Colonic mucosa (tissue), 4 donors: ENCODE measurements at places on chromosomes 6 and 20. TPM values are rescaled to one million over a fixed set of nuclear protein-coding genes. Genes with fewer than 3 reads are reported as not detected.

PHIP gene
- 19.3 TPM for total RNA-seq

SFTA2 gene
- 1.3 TPM for total RNA-seq

WFDC11 gene
- not detected for total RNA-seq

MOCS3 gene
- total RNA-seq: 5.1 TPM

TMEM170B gene
- 2.2 TPM for total RNA-seq

PI3 gene
- 93.4 TPM for total RNA-seq

SLC32A1 gene
- total RNA-seq: not detected

TMEM151B gene
- total RNA-seq: 0.12 TPM

ABHD16B gene
- not detected for total RNA-seq

CLDN20 gene
- total RNA-seq: not detected

RAD21L1 gene
- total RNA-seq: not detected

FKBP1A gene
- total RNA-seq: 307 TPM

ID1 gene
- 134 TPM for total RNA-seq

TRMT11 gene
- 17.0 TPM for total RNA-seq

C20orf202 gene
- 0.19 TPM for total RNA-seq

PRRT1 gene
- 0.90 TPM for total RNA-seq

CDH22 gene
- total RNA-seq: 0.13 TPM

DNMT3B gene
- total RNA-seq: 0.80 TPM

AIF1 gene
- total RNA-seq: 20.7 TPM

TFB1M gene
- 17.8 TPM for total RNA-seq

CHRNA4 gene
- not detected for total RNA-seq

RIN2 gene
- total RNA-seq: 82.0 TPM

FAM217A gene
- total RNA-seq: not detected

GSTA2 gene
- 0.35 TPM for total RNA-seq

LINC00237 gene
- total RNA-seq: not detected

HEBP2 gene
- total RNA-seq: 93.6 TPM

LAMA2 gene
- total RNA-seq: 7.5 TPM

LGSN gene
- total RNA-seq: 13.2 TPM

MUC22 gene
- not detected for total RNA-seq

SOX18 gene
- 8.4 TPM for total RNA-seq

BFSP1 gene
- 0.59 TPM for total RNA-seq

BPIFB4 gene
- total RNA-seq: not detected

AAR2 gene
- total RNA-seq: 19.9 TPM

ABT1 gene
- 15.9 TPM for total RNA-seq

TPD52L1 gene
- total RNA-seq: 15.5 TPM

BMP6 gene
- 0.62 TPM for total RNA-seq

UFL1 gene
- 21.5 TPM for total RNA-seq

AGER gene
- 4.1 TPM for total RNA-seq

LY6G6D gene
- total RNA-seq: not detected

OR2H2 gene
- total RNA-seq: not detected

RSPO4 gene
- total RNA-seq: 0.12 TPM

CSTF1 gene
- 32.0 TPM for total RNA-seq

RIPOR2 gene
- total RNA-seq: 1.8 TPM

UST gene
- total RNA-seq: 1.1 TPM

IL17F gene
- not detected for total RNA-seq

SYCP2 gene
- total RNA-seq: 1.1 TPM

FRMD1 gene
- 2.3 TPM for total RNA-seq

ARHGAP40 gene
- total RNA-seq: not detected

PLN gene
- 24.1 TPM for total RNA-seq

CDC25B gene
- 41.9 TPM for total RNA-seq

SNRPB gene
- 311 TPM for total RNA-seq

CGA gene
- not detected for total RNA-seq

SLC13A3 gene
- total RNA-seq: 0.08 TPM
